Activated CD8-positive, alpha-beta memory T cell treated with anti-CD3 and anti-CD28 coated beads for 1 hour (primary cell): ENCODE measurements at places on chromosomes 11 and 22.

- no peak for DNase-seq
Measured at GRCh38 chr22:43562843-43563242, 151.0 kb downstream of the MPPED1 start.

DNA sequence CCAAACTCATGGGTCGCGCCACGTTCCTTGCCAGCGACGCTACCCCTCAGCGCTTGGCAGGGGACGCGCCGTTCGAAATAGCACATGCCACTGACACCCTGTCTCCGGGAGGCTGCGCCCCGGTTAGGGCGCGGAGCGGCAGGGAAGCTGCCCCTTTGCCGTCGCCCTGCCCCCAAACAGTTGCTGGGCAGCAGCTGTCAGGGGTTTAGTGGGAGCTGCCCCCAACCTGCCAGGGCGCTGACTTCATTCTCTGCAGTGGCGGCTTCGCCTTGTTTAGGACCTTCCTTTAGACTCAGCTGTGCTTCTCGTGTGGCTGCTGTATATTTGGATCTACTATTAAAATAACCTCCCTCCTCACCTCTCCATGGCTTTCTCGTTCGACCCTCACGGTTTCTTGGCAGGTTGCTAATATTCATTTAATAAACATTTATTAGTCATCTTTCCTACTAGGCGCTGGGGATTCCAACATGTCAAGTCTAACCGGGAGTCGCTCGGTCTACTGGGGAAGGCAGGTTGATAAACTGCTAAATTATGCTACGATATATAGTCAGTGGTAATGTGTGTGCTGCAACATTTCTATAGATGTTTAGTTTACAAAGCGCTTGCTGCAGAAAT lies 782 bp downstream of the TMEM109 start:
- no peak for DNase-seq

DNA sequence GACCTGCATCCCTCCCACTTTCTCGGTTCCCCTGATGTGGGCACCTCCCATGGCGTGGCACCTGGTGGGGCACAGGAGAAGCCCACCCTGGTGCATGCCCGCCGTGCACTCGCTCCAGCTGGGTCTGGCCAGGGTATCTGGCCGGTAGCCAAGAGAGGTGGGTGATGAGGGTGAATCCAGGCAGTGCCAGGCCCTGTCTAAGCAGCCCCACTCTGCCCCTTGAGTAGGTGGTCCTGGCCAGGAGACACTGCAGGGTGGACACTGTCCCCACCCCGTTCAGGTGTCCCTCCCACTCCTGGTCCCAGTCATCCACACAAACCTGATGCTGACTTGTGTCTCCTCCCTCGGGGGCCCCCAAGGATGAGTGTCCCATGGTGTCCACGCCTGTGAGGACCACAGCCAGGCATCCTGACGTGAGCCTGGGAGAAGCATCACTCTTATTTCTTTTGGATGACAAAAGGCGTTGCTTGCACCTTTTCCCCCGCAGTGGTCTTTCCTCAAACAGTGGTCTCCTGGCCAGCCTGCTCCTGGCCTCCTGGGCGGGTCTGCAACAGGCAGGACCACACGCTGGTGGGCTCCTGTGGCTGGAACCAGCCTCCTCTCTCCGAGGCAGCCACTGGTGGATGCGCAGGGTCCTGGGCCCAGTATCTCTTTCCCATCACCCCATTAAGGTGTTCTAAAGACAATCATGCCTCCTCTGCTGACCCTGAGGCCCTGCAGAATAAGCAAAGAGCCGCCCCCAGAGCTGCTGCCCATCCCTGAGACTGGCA lies 922.3 kb downstream of the BRD1 start:
- DNase-seq: no peak

DNA sequence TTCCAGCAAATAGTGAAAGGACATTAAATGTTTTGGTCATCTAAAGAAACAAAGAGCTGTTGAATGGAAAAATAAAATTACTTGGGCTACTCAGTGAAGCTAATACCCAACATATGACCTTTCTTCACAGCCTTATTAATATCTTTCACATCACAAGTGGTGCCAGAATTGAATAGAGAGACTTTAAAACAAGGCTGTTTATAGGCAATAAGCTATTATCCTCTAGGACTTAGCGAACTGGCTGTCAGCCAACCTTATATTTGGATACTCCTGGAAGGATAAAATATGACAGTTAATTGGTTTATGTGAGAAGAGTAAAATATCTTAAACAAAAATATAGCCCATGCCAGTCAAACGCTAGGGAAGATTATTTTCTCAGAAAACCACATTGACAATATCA lies 225.5 kb upstream of the BLID start:
- no peak for DNase-seq

- no peak for DNase-seq
Measured at GRCh38 chr11:69312453-69313404, 18.8 kb downstream of the MYEOV start.

GRCh38 chr11:119371778-119372182 lies 9.7 kb downstream of the USP2 start:
- no peak for DNase-seq

- no peak for DNase-seq
Measured at GRCh38 chr11:9803685-9804418, 140.0 kb downstream of the SWAP70 start.

- no peak for DNase-seq
Measured at GRCh38 chr22:29689206-29689879, 30.5 kb upstream of the CABP7 start.

- DNase-seq: no peak
Measured at GRCh38 chr11:35682230-35683173, 19.9 kb downstream of the TRIM44 start.

GRCh38 chr22:41217553-41218157 lies 12.5 kb downstream of the L3MBTL2 start:
- DNase-seq: no peak

- no peak for DNase-seq
Measured at GRCh38 chr22:50276143-50276542, 6.0 kb upstream of the MAPK11 start.

DNA sequence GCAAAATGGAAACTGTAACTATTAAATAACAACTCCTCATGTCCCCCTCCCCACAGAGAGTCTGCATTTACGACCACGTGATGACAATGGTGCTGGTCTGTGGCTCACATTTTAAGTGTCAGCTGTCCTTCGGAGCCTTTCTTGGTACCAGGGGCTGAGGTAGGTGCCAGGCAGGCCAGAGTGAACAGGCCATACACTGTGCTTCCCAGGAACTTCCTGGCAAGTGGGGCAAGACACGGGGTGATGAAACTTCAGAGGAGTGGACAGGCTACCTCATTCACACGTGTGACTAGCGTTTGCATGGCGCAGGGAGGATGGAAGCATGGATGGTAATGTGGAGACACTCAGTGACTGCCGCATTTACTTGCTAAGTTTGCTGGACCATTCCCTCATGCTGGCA lies 10.4 kb upstream of the YPEL1 start:
- DNase-seq: no peak

DNA sequence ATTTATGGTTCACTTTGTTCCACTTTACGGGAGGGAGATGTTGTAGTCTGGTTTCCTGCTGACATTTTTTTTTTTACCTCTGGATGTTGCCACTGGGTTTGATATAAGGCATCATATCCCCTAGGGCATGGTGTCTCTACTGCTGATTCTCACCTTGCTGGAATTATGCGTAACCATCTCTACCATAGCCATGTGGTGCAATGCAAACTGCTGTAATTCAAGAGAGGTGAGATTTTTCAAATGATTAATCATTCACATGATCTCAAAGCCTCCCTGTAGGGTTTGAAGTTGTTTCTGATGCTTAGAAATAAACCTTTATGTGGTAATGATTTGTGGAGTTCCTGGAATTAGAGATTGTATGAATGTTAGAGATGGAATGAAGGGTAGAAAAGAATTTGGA lies 13.0 kb downstream of the MS4A3 start:
- DNase-seq: no peak

GRCh38 chr11:115008799-115009198 lies 330.5 kb downstream of the NXPE2 start:
- no peak for DNase-seq

DNA sequence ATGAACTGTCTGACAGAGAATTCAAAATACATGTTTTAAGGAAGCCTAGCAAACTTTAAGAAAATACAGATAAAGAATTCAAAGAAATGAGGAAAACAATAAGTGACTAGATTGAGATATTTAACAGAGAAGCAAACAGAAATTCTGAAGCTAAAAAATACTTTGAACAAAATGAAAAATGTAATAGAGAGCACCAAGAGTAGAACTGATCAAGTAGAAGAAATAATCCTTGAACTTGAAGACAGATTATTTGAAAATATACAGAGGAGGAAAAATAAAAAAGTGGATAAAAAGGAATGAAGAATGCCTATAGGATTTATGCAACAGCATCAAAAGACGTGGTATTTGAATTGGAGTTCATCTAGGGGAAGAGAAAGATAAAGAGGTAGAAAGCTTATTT lies 101.9 kb upstream of the OR4B1 start:
- DNase-seq: no peak

DNA sequence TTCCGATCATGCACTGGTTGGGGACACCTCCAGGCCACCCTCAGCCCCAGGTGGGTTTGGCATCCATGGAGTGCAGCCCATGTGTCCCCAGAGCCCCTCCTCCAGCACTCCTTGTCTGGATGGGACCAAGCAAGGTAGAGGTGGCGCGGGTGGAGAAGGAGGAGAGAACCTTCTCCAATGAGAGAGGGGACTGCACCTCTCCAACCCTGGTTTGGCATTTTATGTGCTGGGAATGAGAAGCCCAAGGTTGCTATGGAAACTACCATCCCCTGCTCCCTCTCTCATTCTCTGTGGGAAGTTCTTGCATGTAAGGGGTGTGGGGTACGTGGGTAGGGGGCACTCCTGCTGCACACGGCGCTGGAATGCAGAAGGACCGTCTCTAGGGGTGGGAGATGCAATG lies 21.8 kb upstream of the RASD2 start:
- DNase-seq: no peak

GRCh38 chr22:24460418-24461089 lies 33.2 kb downstream of the ADORA2A start:
- DNase-seq: no peak

DNA sequence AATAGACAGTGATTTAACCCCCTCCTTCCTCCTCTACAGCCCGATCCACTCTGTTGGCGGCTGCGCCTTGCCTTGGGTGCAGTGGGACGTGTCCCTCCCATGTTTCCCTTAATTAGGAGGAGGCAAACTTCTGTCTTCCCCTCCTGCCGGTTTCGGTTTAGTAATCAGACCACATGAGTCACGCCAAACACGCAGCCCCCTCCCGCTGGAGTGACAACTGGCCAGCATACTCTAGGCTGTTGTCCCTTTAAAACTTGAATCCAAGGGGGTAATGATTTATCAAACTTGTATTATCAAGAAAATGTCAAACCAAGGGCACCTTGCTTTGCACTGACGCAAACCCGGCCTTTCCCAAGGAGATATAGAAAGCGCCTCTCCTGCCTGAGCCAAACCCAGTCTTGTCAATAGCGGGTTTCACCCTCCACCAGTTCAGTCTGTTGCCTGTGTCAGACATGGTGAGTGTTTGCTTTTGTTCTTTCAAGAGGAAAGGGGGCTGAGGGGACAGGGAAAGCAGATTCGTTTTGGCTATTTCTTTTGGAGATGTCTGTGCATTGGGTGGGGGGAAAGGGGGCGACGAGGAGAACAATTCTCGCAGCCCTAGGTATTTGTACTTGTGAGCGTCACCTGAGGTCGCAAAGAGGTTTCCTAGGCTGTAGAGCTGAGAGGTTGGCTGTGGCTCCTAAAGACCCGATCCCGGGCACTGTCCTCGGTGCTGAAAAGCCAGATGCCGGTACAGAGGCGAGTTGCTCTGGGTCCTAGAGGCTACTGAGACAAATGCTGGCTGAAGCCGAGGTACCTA lies at the start of gene SLC6A5:
TSS of gene SLC6A5 (plus strand) at position 388 of the 799 bp plus-strand sequence. CDS start at position 453, 65 bp downstream.
- DNase-seq: no peak

GRCh38 chr11:66907751-66908630 lies 50.2 kb downstream of the PC start:
- no peak for DNase-seq

- no peak for DNase-seq
Measured at GRCh38 chr22:49093192-49093880, 734.3 kb downstream of the BRD1 start.

DNA sequence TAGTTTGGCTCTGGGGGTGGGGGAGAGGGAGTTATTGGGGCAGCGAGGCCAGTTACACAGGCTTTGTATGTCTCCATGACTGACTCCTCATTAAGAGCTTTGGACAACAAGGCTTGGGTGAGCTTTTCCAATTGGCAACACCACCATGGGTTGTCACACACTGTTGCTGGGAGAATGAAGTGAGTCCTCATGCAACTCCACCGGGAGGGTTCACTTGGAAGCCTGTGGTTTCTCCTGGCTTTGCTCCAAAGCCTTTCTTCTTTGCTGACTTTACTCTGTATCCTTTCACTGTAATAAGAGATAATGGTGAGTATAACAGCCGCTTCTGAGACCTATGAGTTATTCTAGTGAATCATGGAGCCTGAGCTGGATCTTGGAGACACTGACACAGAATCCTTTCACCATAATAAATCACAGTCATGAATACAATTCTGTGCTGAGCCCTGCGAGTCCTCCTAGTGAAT lies 24.9 kb downstream of the EIF3F start:
- DNase-seq: no peak

DNA sequence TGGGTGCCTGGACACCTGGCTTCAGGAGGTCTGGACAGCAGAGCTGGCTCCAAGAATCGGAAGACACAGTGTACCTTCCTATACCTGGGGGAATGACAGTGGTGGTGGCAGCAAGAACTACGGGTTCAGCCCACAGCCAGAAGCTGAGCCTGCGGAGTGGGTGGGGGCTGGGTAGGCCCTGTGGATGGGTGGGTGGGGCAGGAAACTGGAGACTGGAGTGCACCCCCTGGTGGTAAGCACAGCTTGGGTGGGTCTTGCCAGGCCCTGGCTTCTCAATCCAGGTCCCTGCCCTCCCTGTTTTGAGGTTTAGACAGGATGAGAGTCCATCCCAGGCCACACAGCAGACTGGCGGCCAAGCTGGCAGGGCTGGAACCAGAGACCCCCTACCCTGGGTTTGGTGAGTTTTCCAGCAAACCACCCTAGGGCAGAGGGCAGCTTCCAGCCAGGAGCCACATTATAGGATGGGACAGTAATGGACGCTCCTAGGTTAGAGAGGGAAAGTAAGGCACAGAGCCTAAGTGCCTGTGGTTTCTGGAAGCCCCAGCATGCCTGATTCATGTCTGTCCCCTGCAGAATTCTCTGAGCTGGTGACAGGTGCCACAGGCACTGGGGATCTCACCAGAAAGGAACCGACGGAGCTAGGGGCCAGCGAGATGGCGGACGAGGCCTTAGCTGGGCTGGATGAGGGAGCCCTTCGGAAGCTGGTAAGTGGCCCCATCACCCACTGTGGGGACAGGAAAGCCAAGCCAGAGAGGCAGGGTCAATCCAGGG lies 1.7 kb downstream of the SMTN start:
- peak; percentile 28 for DNase-seq

- no peak for DNase-seq
Measured at GRCh38 chr11:16049611-16050010, 306.7 kb downstream of the SOX6 start.

GRCh38 chr11:40306938-40307548 lies 1152.4 kb downstream of the LRRC4C start:
- no peak for DNase-seq

DNA sequence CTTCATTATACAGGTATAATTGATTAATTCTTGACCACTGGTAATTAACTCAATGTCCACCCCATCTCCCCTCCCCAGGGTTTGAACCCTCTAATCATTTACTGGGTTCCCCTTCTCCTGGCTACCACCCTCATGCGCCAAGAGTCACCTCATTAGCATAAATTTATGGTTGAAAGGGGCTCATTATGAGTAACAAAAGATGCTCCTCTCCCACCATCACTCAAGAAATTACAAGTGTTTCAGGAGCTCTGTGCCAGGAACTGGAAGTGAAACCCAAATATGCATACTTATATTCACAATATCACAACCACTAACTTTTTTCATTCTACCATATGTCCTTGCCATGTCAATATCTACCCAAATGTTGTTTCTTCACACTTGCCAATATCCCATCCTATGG lies 7.8 kb upstream of the STIP1 start:
- DNase-seq: no peak
